ENCODE measurements at places on chromosomes 7 and 10.

DNA sequence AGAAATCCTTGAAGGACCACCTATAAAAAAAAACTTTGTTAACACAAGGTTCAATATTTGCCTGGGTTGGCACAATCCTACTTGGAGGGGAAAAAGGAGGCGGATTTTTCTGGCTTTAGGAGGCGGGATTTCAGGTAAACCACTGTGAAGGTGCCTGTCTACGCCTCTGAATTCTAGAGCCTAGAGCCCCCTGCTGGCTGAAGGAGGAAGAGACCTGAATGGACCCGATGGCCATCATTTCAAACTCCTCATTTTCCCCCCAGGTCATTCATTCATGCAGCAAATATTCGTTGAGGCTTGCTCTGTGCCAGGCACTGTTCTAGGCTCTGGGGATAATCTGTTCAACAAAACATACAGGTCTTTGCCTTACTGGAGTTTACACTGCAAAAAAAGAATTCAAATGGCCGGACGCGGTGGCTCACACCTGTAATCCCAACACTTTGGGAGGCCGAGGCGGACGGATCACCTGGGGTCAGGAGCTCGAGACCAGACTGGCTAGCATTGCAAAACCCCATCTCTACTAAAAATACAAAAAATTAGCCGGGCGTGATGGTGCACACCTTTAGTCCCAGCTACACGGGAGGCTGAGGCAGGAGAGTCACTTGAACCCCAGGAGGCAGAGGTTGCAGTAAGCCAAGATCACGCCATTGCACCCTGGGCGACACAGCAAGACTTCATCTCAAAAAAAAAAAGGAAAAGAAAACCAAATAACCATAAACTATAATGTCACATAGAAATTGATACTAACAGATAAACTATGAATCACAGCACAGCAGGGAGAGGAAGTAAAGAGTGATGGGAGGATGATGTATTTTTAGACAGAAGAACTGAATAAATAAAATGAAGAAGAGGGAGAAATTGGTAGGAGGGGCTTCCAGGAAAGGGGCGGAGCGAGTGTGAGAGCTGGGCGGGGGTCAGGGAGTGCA is 90.1 kb upstream of the NFE2L3 start:
- peak; percentile 77 for DNase-seq

DNA sequence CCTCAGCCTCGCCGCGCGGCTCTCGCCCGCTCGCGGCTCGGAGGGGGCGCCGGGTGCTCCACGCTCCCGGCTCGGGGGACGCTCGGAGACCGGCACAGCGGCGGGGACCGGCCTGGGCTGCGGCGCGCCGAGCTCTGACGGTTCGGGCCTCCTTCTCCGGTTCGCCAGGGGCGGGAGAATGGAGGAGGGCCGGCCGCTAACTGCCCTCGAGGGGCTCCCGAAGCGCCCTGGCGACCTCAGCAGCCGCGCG is 232 bp upstream of the GRID1 start:
- DNase-seq: no peak

GRCh38 chr7:130494431-130494858 is 2.6 kb downstream of the MEST start:
- no peak for DNase-seq

- peak; percentile 46 for DNase-seq
Observed at GRCh38 chr7:83936056-83936708, 258.4 kb downstream of the SEMA3A start.

DNA sequence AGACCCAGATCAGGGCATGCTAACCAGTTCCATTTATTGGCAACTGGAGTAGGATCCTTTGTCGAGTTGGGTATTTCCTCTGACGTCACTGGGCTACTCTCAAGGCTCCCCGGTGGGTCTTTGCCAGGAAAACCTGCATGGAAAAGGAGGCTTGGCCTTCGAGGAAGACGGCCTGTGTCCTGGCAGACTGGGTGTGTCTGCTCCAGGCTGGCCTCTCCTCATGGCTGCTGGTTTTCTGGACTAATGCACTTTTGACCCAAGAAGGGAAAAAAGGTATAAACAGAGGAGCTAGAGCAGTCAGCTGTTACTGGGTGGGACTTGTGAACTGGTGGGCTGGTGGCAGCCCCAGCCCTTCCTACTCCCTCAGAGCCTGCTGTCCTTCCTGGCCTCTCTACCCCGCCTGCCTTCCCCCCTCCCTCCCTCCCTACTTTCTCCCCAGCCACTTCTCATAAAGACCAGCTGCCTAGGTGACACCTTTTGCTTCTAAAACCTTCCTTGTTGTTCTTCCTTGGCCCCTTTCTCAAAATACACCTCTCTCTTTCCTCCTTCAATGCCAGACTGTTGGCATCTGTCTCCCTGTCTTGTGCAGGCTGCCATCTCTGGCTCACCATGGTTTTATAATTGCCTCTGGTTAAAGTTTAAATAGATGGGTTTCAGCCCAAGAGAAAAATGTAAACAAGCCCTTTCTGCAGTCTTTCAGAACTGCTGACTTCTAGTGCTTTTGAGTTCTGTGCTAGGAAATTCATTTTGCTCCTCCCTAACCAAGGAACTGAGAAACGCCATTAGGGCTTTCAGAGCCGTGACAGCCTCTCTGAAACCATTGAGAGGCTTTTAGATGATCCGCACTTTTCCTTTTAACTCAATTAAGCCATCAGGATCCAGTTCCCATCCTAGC is 101.8 kb upstream of the MKLN1 start:
- DNase-seq: no peak

GRCh38 chr10:6579904-6580278 is at the start of gene PRKCQ:
Gene PRKCQ, minus strand, starts transcription at chr10:6580276. Its CDS starts 65,141 bp downstream, at chr10:6515135.
- no peak for DNase-seq

DNA sequence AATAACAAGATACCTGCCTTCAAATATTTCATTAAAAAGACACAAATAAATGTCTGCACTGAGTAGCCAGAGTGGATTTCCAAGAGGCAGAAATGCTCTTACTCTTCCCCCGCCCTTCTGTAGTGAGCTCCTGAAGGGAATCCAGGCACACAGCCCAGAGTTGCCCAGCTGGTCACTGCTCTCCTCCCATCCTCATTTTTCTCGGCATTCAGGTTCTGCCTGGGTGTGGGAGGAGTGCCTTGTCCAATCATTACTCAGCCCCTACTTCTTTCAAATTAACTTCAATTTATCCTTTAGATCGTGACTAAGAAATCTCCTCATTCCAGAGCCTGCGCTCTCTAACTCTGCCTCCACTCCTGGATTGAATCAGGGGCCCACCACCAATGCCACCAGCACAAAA is 12.2 kb downstream of the CCDC6 start:
- DNase-seq: no peak

GRCh38 chr10:60148266-60148840 is 241.3 kb downstream of the ANK3 start:
- no peak for DNase-seq

DNA sequence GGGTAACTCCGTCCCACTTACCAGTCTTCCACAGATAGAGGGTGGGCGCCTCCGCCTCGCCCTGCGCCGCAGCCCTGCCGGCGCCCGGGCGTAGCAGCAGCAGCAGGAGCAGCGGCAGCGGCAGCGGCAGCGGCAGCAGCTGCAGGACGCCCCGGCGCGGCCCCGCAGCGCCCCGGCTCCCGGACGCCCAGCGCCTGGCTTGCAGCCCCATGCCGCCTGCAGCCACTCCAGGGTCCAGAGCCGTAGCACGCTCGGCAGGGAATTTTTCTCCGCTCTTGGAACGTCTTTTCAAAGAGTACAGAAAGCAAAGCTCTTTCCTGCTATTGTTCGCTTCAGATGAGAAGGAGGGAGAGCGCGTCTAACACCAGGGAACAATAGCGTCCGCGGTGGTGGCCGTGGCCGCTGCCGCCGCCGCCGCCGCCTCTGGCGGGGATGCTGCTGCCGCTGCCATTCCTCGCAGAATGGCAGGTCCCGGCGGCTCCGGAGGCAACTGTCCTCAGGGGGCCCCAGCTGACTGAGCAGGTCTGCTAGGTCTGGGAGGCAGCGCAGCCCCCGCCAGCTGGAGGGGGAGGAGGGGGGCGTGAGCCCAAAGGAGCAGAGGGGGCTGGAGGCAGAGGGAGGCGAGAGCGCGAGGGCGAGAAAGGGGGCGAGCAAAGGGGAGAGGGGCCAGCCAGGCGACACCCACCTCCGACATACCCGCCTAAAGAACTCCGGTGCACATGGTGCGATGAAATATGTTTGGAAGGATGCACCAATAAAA is at the start of gene THSD7A:
Gene THSD7A (minus strand): TSS at position 463 of the 760 bp plus-strand sequence. CDS start 252 bp downstream, at position 211.
- DNase-seq: no peak

GRCh38 chr10:60872451-60872850 is 71.5 kb downstream of the RHOBTB1 start:
- no peak for DNase-seq

DNA sequence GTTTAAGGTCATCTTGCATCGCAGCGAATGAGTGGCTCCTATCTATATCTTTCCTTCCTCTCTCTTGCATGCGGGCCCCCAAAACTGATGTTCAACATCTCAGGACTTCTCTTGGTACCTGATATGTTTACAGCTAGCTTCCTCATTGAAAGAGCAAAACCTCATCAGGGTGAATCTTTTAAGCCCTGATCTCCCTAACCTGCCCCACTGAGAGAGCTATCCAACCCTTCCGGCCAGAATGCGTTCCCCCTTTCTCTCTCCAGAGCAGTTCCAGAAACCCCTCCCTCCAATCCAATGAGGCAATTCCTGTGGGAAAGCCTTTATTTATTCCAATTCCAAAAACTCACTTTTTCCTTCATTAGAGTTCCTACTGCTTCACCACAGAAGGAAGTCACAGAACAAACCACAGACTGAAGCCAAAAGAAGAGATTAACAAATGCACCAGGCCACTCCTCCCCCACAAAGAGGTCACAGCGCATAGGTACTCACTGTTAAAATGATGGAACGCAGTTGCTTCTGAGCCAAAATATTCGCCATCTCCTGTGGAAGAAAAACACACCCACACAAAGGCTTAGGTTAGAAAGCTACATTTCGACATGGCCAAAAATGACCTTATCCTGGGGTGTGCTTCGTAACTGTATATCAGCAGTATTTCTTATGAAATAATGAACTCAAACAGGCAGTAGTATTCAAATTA is 232.4 kb downstream of the ELMO1 start:
- DNase-seq: no peak

GRCh38 chr7:113824117-113824823 is 94.5 kb downstream of the PPP1R3A start:
- DNase-seq: no peak

- no peak for DNase-seq
Observed at GRCh38 chr7:159317294-159317693, 172.6 kb upstream of the VIPR2 start.

DNA sequence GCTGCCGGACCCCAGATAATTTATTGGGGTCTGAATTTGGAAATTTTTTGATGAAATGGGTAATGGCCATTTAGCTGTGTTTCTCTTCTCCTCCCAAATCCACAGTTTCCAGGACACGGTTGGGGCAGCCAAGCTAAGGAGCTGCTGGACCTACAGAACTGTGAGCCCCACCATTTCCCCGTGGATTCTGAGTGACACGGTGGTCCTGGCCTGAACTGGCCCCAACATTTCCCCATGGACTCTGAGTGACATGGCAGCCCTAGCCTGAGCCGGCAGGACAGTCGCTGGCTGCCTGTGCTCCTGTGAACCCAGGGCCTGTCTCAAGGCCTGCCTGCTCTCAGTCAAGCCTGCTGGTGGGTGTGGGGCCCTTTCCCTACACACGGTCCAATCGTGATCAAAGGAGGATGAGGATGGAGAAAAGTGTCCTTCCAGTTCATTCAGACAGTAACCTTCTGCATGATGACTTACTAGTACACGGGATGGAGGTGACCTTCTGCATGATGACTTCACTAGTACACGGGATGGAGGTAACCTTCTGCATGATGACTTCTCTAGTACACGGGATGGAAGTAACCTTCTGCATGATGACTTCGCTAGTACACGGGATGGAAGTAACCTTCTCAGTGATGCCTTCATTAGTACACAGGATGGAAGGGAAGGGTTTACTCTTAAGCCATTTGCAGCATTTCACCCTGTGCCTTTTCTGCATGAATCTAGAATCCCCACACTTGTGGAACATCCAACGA is 359.9 kb downstream of the GLRX3 start:
- DNase-seq: no peak

GRCh38 chr10:22217842-22218241 is at the start of gene EBLN1:
Gene EBLN1, minus strand, starts transcription at chr10:22218015. Its CDS starts 8,032 bp downstream, at chr10:22209983.
- DNase-seq: no peak

- DNase-seq: no peak
Observed at GRCh38 chr10:10313149-10313835, 704.4 kb upstream of the CELF2 start.

GRCh38 chr10:47287365-47287802 is 12.6 kb upstream of the GDF10 start:
- DNase-seq: no peak

DNA sequence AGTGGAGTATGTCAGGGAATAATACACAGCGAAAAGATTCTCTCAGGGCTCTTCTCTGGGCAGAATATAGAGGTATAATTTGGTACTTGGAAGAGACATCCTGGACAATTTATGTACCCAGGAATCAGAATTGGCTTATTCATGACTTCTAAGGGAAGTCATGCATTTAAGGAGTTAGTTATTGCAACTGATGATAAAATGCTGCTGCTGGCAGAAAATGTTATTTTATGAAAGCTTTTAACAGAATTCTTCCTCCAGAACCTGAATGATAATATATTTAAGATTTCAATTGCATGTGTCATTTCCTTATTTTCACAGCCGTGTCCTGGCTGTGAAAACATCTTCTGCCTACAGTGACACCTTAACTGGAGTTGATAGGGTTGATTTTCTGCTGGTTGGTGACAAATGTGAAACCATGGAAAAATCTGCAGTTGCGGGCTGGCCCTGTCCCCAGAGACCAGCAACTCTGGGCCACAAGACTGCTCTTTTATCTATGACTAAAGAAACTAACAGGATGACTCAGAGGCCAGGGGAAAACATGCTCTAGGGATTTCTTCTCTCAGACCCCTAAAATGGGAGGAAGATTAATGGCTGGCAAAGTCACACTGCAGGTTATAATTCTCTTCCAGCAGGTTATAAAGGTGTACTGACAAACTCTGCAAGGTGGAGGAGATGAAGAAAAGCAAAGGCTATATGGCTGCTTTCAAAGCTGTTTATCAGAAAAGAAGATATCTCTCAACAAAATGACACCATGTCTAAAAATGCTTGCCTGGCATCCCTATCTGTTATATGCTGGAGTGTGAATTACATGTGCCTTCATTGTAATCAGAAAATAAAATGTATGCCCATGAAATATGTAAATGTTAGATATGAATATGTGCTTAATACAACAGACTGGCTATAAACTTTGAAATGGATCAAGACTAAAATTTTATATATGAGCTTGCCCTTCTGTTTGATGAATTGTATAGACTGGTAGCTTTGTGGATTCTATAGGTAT is 12.1 kb upstream of the TRUB1 start:
- DNase-seq: no peak

- DNase-seq: no peak
Observed at GRCh38 chr7:26583094-26583648, 281.2 kb downstream of the SKAP2 start.

GRCh38 chr10:110448682-110449418 is 48.9 kb upstream of the DUSP5 start:
- DNase-seq: no peak
